GOT3 (cell line): ENCODE measurements at places on chromosomes 4 and X.
A peak's percentile ranks its signal among the peaks of the same experiment; 100 is the strongest.

- DNase-seq, result no peak
Observed at GRCh38 chr4:476501-476900, 22.5 kb downstream of the ZNF721 start.

- no peak for DNase-seq
Observed at GRCh38 chr4:27861802-27862201, 1001.2 kb downstream of the STIM2 start.

DNA sequence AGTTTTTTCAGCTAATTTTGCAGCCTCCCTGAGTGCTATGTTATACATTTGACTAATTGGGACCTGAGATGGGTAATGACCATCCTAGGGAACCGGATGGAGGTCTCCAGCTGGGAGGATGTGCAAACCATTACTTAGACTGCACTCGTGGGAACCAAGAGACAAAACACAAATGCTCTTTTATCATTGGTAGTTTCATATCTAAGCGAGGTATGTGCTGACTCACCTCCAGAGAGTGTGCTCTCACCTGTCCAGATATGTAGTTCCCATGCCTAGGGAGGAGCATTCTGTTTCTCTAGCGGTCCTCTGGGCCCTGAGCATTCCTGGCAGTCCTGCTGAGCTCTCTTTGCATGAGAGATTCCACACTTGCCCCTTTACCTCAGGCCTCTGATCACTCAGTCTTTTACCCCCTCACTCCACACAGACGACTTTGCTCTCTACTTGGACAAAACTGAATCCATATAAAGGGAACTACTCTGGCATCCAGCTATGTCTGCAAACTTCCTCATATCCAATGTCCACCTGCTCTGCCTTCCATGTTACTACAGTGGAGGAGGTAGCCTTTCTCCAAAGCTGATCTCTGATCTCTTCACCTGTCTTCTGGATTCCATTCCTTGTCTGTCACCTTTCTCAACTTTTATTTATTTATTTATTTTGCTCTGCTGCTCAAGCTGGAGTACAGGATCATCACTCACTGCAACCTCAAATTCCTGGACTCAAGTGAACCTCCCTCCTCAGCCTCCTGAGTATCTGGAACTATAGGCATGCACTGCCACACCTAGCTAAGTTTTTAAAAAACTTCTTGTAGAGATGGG is 88.4 kb downstream of the LRP2BP start:
- no peak for DNase-seq

DNA sequence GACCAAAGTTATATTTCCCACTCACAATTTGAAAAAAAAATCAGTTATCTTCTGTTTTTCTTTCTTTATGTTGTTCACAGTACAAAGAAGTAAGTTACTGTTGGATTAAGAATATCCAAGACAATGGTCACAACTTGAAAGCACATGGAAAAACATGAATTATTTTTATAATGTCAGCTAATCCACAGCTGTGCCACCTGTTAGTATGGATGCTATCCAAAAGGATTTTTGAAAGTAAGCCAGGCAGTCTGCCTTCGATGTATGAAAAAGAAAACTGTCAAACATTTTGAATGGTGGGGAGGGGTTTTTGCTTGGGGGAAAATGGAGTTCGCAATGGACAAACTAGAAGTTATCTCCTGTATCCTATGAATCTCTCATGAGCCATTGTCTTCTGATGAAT is 6.2 kb downstream of the GPM6A start:
- DNase-seq, result no peak

GRCh38 chr4:184364100-184364921 is 110.0 kb downstream of the IRF2 start:
- no peak for DNase-seq

- no peak for DNase-seq
Observed at GRCh38 chr4:184812651-184813181, 13.1 kb downstream of the ACSL1 start.

- DNase-seq, result no peak
Observed at GRCh38 chr4:101910786-101911373, 120.3 kb downstream of the BANK1 start.

DNA sequence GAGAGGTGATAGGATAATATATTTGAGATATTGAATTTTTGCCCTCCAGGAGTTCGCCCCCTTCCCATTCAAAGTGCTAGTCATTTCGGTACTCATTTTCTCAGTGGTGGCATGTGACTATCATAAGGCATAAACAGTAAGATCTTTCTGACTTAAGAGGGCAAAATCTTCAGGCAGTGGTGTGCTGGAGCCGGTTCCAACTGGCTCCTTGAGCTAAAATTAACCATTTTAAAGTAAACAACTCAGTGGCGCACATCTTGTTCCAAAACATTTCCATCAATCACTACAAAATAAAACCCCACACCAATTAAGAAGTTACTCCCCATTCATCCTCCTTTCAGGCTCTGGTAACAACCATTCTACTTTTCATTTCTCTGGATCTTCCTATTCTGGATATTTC is 43.3 kb downstream of the LUZP4 start:
- no peak for DNase-seq

GRCh38 chrX:39688576-39689375 is 409.0 kb downstream of the BCOR start:
- DNase-seq, result peak; percentile 43

- DNase-seq, result no peak
Observed at GRCh38 chr4:141056473-141056872, 76.8 kb downstream of the RNF150 start.

DNA sequence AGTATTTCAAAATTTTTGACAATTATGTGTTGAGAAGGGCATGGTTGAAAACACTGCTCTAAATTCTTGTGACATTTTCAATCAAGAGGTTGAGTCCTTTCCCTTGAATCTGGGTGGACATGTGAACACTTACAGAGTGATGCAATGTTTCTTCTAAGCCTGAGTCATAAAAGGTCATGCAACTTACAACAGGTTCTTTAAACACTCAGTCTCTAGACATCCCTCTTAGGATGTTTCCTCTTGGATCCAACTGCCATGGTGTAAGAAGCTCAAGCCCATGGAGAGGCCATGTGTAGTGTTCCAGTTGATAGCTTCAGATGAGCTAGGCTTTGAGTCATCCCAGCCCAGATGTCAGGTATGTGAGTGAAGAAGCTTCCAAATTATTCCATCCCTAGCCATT is 232.2 kb upstream of the MAOA start:
- no peak for DNase-seq

DNA sequence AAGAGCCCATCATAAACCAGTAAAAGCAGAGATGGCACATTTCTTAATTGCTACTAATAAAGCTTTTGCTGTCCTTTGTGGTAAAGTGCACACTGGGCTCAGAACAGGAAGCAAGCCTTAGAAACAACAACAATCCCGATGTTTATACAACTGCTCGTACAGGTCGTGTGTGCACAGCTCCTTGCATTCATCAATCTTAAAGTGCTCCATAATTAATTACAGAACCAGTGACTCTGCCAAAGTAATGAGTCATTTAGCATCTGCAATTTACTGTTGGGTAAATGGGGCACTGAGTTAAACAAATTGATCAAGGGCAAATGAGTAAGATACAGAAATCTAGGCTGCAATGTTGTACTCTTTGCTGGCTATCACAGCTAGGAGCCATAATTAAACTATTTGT is 61.3 kb upstream of the TXK start:
- DNase-seq, result no peak

- no peak for DNase-seq
Observed at GRCh38 chrX:13827298-13828090, 10.6 kb upstream of the GPM6B start.
